ENCODE measurements at places on chromosomes 7 and 10. TPM values are rescaled to one million over a fixed set of nuclear protein-coding genes. Genes with fewer than 3 reads are reported as not detected.

The LRIT1 gene
- total RNA-seq, result not detected

The SPDYE1 gene
- not detected for total RNA-seq

The SAP25 gene
- 1.1 TPM for total RNA-seq

The FGL2 gene
- total RNA-seq, result 163 TPM

The ARHGAP22 gene
- 24.8 TPM for total RNA-seq

The CEP55 gene
- total RNA-seq, result 5.1 TPM

The HGF gene
- 12.6 TPM for total RNA-seq

The CTAGE15 gene
- not detected for total RNA-seq

DNA sequence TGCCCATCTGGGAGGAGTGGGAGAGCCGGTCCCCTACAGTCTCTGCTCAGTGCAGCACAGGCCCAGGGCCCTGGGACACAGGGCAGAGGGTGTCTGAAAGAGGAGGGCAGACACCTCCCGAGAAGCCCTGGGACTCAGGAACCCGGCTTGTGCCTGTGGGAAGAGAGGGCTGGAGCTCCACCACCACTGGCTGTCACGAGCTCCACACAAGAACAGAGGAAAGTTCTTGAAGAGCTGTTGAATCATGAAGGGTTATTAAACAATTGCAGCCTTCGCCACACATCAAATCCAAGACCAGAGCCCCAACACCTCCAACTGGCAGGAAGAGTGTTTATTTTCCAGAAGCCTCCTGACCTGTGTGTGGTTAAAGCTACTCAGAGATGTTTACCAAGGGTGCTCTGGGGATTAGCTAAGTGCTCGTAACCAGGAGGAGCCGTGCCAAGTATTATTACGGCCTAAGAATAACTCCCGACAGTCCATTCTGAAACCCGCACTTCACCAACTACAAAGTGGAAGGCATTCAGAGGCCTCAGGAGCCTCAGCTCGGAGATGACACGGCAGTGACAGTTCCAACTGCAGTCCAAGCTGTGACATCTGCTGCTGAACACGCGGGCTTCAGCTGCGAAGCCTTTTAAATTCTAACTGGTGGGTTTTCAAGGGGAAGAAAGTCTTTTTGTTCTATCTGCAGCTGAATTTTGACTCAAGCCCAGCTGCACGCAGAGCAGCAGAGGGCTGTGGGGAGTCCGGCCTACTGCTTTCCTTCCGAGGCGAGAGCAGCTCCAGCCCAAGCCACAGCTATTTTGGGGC lies 75.1 kb downstream of the MAD1L1 start:
- peak; percentile 27 for DNase-seq

- no peak for DNase-seq
Observed at GRCh38 chr10:48464871-48465736, 139.8 kb downstream of the ARHGAP22 start.

DNA sequence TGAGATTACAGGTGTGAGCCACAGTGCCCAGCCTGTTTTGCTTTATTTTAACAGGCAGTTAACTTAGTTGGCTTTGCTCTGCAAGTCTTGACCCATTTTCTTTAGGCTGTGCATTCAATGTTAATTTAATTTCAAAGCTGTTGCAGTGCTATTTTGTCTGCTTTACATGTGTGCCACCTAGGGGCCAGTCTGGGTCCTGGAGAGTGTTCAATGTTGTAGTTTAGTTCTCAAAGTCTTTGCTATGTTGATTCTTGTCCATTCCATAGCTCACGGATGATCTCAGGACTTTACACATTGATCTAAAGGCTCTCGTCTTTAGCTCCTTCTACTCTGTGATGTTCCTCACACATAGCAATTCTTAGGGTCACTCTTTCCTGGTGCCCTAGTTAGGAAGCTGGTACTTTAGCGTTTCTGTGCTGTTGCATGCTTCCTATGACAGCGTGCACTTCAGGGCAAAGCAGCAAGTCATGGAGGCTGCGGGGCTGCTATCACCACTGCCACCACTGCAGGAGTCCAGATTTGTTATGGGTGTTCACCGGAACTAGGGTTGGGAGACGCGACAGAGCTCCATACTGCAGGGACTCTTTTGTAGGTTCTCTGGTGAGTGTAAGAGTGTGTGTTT lies 16.4 kb upstream of the ABCA13 start:
- no peak for DNase-seq

DNA sequence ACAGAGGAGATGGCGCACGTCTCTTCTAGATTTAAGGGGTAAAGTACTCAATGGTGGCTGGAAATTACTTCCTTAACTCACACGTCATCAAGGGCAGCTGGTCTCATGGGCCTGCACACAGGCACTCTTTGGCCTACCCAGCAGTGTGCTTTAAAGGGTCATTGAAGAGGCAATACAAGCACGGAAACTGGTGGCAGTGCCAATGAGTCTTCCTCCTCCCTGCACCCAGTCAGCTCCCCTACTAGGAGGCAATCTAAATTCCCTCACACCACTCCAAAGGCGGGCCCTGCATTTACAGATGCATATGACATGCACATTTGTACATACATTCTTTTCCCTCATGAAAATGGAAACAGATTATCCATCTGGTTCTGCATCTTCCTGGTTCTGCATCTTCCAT lies 47.4 kb downstream of the PPIF start:
- DNase-seq, result no peak
